ENCODE measurements at places on chromosomes 1 and 21.

DNA sequence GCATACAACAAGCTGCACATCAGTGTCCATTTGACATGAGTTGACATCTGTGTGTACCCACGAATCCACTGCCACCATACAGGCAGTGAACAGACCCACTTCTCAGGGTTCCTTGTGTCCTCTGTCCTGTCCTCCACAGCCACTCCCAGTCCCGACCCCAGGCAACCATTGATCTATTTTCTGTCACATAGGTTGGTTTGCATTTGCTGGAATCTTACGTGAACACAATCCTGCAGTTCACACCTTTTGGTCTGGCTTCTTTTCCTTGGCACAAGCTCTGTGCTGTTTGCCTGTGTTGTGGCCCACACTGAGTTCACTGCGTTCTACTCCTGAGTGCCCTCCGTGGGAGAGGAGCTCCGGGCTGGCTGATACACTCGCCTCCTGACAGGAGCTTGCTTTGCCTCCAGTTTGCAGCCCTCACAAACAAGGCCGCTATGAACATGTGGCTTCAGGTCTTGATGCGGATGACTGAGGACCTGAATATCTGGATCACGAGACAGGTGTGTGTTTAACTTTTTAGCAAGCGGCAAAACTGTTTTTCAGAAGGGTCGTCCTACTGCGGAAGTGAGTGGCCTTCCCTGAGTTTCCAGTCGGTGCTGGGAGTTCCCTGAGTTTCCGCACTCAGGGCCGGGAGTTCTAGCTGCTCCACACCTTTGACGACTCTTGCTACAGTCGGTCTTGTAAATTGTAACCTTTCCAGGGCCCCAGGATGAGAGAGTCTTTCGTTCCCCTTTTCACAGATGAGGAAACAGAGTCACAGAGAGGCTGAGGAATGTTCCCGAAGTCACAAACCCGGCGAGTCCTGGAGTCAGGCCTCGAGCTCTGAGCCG is 13.0 kb upstream of the COL18A1 start:
- DNase-seq = no peak

DNA sequence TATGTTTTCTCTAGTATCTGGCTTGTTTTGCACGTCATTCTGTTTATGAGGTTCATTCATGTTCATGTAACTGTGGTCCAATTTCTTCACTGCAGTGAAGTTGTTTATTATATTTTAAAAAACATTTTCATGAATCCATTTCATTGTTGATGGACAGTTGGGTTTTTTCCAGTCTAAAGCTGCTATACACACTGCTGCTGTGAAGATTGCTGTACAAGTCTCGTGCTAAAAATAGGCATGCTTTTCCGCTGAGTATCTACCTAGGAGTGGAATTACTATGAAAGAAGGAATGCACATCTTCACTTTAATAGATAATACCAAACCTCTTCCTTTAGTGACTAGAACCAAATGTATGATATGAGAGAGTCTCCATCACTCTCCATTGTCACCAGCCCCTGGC is 49.0 kb upstream of the ETS2 start:
- no peak for DNase-seq

DNA sequence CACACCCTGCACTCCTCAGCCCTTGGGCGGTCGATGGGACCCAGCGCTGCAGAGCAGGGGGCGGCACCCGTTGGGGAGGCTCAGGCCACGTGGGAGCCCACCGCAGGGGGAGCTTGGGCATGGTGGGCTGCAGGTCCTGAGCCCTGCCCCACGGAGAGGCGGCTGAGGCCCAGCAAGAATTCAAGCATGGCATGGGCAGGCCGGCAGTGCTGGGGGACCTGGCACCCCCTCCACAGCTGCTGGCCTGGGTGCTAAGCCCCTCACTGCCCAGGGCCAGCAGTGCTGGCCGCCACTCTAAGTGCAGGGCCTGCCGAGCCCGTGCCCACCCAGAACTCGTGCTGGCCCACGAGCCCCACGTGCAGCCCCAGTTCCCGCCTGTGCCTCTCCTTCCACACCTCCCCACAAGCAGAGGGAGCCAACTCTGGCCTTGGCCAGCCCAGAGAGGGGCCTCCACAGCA is 555.0 kb upstream of the ADGRL4 start:
- no peak for DNase-seq

- DNase-seq = no peak
Measured at GRCh38 chr1:29945426-29945825, 709.1 kb downstream of the PTPRU start.

- DNase-seq = no peak
Measured at GRCh38 chr1:192826791-192827546, 18.1 kb downstream of the RGS2 start.

DNA sequence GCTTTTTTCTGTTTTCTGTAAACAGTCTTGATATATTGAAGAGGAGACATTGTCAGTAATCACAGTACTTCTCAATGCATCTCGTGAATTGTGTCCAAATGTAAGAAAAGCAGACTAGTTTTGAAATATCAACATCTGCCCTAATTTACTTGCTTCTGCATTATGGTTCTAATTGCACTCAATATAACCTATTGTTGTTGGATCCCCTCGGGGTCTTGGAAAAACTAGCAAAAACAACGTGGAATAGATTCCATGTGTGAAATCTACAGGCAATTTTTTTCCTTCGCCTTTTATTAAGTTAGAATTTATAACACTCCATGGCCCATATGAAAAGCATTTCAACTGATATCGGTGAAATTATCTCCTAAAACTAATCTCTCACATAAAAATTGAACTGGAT is 236.5 kb downstream of the TTLL7 start:
- no peak for DNase-seq

GRCh38 chr1:204746838-204747442 is 61.4 kb upstream of the LRRN2 start:
- no peak for DNase-seq

- no peak for DNase-seq
Measured at GRCh38 chr1:21878009-21878773, 58.9 kb downstream of the HSPG2 start.

DNA sequence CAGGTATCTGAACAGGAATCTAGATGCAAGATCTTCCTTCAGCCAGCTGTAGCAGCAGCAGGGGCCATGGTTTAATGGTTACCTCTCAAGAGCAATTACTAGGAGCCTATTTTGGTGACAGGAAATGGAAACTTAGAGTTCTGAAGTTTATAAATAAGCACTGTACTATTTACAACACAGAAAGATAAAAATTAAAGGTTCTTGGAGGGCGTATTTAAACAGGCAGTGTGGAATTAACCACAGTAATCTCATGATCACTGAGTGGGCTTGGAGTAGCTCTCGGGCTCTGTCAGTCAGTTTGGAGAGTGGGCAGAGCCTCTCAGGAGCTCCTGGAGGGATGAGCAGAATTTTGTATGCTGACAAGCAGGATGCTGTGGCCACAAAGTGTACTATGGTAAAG is 10.2 kb upstream of the FCRL5 start:
- no peak for DNase-seq

GRCh38 chr1:42258218-42258617 is 76.8 kb downstream of the FOXJ3 start:
- DNase-seq = no peak

- no peak for DNase-seq
Measured at GRCh38 chr1:245585252-245585959, 430.6 kb downstream of the KIF26B start.

GRCh38 chr1:156922986-156923669 is 2.7 kb downstream of the LRRC71 start:
- DNase-seq = no peak

GRCh38 chr1:66704177-66704875 is 47.9 kb upstream of the DYNLT5 start:
- no peak for DNase-seq

DNA sequence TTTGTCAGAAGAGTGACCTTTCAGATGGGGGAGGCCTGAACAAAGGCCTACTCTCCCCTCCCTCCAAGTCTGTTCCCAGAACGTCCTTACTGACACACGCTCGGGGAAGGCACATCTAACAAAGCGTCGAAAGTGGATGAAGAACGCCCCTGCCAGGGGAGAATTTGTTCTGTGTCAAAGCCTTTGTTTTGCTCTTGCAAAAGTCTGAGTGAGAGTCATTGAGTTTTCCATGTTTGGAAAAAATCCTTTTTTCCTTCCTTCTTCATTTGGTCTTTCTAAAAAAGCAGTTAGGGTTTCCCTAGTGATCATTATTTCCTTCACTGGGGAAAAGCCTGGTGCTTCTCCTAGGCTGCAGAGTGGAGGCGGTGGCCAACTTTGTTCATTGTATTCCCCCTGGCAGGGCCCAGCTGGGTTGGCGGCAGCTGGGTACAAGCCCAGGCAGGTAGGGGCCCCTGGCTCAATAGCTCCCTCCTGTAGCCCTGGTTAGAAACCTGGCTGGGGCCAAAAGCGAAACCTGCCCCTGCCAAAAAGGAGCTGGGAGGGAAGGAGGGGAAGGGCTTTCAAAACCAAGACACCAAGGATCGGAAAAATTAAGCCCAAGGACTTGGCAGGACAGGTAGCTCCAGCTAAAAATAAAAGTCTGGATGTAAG is 81.1 kb downstream of the ITPKB start:
- DNase-seq = no peak
